ENCODE measurements at places on chromosomes 4 and X. TPM values are rescaled to one million over a fixed set of nuclear protein-coding genes. Genes with fewer than 3 reads are reported as not detected.

Gene CCDC120
- 0.39 TPM for total RNA-seq

Gene FAM241A
- total RNA-seq = 6.6 TPM

Gene GPR50
- total RNA-seq = not detected

Gene XKRX
- total RNA-seq = under 0.01 TPM

Gene GPRASP2
- total RNA-seq = 12.7 TPM

Gene SLC9A7
- total RNA-seq = 30.5 TPM

Gene FAM156A
- total RNA-seq = 13.9 TPM

Gene LRAT
- not detected for total RNA-seq

Gene STPG2
- total RNA-seq = not detected

Gene SLC4A4
- under 0.01 TPM for total RNA-seq

All from subcutaneous preadipocyte (primary cell).